ENCODE measurements at places on chromosomes 7 and 10.

- DNase-seq, result no peak
These were observed 5.8 kb upstream of the ARHGAP22 start for GRCh38 chr10:48610585-48611093.

DNA sequence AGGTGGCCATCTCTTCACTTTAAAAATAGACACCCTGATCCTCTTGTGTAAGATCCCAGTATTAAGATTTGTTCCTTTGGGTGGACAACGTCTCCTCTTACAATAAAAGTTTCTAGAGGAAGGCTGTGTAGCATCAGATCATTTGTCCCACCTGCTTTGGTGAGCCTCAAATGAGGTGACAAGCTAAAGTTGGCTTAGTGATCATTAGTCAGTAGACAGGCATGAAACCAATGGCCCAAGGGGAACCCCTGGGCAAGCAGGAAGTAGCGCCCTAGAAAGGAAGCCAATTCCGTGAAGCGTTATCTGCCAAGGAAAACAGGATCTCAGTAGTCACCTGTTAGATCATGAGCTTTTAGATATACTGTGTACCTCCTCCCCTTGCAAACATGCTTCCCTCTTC lies 66.8 kb downstream of the PCGF5 start:
- DNase-seq, result no peak

DNA sequence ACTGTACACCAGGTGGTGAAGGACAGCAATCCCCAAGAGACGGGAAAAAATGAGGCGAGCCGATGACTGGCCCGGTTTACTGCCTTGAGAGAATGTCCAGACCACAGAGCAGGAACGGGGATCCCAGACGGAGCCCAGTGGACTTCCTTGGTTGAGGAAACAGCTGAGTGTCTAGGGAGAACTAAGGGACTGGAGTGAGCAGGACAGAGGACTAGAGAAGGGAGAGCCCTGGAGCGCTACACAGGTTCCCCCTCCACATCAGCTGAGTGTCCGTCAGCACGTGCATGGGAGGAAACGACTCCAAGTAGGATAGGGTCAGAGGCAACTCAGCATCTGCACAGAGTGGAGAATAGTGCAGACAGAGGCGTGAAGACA lies 7.1 kb upstream of the WDR86 start:
- no peak for DNase-seq

- no peak for DNase-seq
These were observed 201.0 kb upstream of the LYZL2 start for GRCh38 chr10:30830315-30831230.

DNA sequence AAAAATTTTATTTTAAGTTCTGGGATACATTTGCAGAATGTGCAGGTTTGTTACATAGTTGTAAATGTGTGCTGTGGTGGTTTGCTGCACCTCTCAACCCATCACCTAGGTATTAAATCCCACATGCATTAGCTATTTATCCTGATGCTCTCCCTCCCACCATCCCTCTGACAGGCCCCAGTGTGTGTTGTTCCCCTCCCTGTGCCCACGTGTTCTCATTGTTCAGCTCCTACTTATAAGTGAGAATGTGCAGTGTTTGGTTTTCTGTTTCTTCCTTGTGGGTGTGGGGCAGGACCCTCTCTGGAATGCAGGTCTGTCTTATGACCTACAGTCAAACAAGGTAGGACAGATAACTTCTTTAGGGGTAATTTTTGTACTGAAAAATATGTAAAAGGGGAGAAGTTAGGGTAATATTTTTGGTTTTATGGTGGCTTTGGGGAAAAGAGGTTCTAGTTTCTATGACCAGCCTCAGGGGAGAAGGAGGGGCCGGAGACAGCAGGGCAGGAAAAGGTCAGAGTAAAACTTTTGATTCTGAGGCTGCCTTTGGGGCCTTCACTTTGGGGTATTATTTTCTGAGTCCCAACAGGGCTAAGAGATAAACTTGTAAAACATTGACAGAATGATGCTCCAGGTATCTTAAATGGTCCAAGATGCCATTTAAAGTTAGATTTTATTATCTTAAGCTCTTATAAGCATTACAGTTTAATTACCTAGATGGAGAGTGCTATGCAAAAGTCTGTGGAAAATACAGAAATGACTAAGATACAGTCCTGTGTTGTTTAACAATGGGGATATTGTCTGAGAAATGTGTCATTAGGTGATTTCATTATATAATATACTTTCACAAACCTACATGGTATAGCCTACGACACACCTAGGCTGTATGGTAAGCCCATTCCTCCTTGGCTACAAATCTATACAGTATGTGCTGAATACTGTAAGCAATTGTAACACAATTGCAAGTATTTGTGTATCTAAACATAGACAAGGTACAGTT lies 354.8 kb downstream of the ABCA13 start:
- DNase-seq, result no peak

- no peak for DNase-seq
These were observed 12.3 kb downstream of the AOAH start for GRCh38 chr7:36712015-36712414.

GRCh38 chr7:50534690-50535290 lies 30.4 kb downstream of the DDC start:
- DNase-seq, result no peak

GRCh38 chr7:35498416-35498815 lies 196.5 kb downstream of the HERPUD2 start:
- DNase-seq, result no peak

- no peak for DNase-seq
These were observed 5.8 kb downstream of the GRIFIN start for GRCh38 chr7:2470204-2471021.

- no peak for DNase-seq
These were observed 19.4 kb downstream of the HIPK2 start for GRCh38 chr7:139758388-139758787.

- DNase-seq, result no peak
These were observed 58.8 kb upstream of the ADCY1 start for GRCh38 chr7:45515346-45515745.

GRCh38 chr10:112490545-112490944 lies 43.5 kb downstream of the VTI1A start:
- DNase-seq, result no peak

- no peak for DNase-seq
These were observed 825 bp downstream of the ZNF862 start for GRCh38 chr7:149838992-149839408.

DNA sequence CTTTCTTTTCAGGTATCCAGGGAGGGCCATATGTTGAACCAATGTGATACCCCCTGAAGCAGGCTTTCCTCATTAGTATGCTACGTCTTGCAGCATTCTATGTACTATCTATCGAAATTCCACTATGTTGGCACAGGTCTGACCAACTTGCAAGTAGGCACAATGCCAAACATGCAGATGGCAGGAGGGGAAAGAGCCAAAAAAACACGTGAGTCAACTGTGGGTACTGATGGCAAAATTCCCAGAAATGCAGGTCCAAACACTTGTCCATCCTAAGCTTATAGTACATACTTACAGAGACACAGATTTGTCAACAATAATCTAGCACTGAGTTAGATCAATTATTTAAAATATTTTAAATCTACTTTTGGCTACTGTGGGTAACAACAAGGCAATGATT lies 394.9 kb downstream of the DGKB start:
- no peak for DNase-seq

DNA sequence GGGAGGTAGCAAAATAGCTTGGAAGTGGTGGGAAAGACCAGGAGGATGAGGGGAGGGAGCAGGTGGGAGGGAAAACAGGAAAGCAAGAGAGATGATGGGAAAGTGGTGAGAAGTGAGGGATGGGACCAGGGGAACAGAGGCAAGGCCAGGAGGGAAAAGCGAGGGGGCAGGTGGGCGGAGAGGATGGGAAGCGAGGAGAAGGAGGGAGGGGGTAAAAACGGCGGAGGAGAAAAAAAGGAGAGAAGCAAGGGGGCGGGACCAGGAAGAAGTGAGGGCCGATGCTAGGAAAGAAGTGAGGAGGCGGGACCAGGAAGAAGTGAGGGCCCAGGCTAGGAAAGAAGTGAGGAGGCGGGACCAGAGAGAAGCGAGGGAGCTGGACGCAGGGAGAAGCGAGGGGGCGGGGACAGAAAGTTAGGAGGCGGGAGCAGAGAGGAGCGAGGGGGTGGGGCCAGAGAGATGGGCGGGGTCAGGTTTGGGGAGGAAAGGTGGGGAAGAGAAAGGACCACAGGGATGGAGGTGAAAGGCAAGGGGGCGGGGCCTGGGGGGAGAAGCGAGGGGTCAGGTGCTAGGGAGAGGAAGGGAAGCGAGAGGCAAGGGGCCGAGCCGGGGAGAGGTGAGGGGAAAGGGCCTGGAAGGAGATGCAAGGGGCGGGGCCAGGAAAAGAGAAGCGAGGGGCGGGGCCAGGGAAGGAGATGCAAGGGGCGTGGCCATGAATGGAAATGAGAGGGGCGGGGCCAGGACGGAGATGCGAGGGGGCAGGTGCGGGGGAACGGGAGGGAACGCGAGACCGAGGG lies 984 bp downstream of the SMURF1 start:
- DNase-seq, result peak; percentile 84

- DNase-seq, result no peak
These were observed 34.4 kb downstream of the UBTD1 start for GRCh38 chr10:97532935-97533671.

DNA sequence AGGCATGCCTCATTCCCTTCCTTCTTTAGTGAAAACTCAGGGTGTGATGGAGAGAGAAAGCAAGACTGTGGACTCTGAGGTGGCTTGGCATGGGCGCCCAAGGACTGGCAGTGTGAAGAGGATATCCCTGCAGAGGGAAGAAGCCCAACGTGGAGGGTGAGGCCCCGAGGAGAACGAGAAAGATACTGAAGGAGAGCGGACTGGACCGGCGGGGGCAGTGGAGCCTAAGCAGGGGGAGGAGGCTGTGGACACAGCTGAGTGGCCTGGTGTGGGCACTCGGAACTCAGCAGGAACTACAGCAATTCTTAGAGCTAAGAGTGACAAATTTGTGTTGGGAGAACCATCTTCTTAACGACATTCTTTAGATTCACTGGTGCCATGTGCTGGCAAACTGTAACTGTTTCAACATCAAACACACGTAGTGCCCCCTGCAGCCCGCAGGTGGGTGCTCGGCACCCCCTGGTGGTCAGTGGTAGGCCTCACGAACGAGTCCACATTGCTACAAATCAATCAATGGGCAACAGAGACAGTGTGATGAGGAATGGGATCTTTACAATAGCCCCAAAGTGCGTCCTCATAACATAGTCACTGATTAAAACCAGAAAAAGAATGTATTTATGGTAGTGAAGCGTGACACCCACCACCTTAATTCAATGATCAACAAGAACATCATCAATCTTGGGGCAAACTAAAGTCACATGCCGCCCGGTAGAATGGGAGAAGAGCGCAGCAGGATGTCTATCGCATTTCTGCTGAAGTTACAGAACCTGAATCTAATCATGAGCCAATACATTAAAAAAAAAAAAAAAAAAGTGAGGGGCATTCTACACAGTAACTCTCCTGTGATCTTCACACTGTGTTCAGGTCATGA lies 2.0 kb upstream of the SFTPA1 start:
- DNase-seq, result no peak

DNA sequence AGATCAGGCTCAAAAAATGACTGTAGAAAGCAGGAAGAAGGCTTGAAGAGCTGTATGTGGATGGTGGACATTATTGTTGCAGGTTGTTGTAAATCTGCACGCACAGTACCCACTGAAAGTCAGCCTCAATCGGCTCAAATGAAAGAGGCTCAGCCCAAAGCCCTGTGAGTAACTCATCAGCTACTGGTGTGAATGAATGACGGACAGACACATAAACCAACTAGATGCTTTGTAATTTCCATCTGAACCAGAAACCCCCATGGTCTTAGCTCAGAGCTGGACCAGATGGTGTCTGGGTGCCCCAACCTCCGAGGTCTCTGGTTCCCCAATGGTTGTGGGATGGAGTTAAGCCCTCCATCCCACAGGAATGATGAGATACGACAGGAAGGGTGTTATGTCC lies 7.4 kb downstream of the CALN1 start:
- DNase-seq, result no peak

DNA sequence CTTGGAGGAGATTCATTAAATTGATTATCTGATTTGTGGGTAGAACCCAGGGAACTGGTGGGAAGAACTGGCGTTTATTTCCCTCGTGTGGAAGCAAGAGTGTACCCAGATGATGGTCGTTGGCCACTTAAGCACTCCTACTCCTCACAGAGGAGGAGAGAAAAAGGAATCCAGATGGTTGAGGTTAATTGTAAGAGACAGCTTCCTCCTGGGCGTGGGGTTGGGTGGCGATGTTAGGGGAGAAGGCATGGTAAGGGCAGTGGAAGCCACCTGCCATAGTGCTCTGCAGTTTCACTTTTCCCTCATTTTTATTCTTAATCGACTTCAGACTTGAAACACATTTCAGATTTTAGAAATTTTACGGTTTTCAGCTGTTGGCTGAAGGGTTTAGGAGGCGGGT lies 104.1 kb downstream of the DOCK1 start:
- DNase-seq, result no peak

- DNase-seq, result no peak
These were observed 42.3 kb downstream of the CHCHD3 start for GRCh38 chr7:133039614-133040013.

DNA sequence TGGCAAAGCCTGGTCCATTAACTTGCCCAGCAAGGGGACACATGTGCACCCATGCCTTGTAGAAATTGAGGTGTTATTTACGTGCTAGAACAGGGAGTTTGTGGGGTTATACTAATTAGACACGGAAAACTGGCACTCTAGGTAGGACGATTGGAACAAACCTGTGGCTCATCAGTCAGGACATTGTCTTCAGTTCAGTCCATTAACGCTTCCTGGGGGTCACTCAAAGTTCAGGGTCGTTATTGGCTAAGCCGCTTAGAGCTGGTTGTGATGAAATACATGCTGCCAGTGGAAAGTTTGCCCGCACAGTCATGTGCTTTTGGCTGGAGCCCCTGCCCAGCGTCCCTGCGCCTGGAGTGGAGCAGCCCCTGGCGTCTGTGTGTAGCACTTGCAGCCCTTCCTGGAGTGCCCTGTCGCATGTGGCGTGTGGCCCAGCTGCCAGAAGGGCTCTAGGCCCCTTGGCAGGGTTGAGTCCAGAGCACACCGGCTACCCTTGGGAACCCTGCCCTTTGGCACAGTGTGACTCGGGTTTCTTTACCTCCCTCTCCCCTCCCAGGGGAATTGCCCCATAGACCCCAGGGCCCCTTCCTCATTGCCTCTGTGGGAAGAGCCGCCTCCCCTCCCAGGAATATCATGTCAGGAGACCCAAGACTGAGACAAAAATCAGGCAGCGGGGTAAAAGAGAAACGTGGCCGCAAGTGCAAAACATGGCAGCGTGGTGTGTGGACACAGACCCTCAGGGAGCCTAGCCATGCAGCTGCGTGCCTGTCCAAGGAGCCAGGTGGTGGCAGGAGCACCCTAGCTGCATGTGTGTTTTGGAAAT lies 9.8 kb downstream of the ZNF775 start:
- no peak for DNase-seq

- DNase-seq, result no peak
These were observed 88.8 kb downstream of the DNMBP start for GRCh38 chr10:99920901-99921300.

GRCh38 chr7:129616530-129616929 lies 5.0 kb downstream of the NRF1 start:
- DNase-seq, result no peak

- no peak for DNase-seq
These were observed 146.9 kb upstream of the RET start for GRCh38 chr10:42929993-42930392.

GRCh38 chr10:71873582-71874211 lies 22.6 kb upstream of the PSAP start:
- DNase-seq, result no peak

All from activated T-helper 9 cell treated with anti-CD3 and anti-CD28 coated beads, Interleukin-2, amount 50 U/mL, for 16 hours (primary cell).